ENCODE measurements at places on chromosomes 7 and 10.

GRCh38 chr7:38280707-38281106 lies 7.3 kb upstream of the TARP start:
- DNase-seq, result no peak

GRCh38 chr7:7327423-7327822 lies 145.1 kb downstream of the C1GALT1 start:
- DNase-seq, result no peak

DNA sequence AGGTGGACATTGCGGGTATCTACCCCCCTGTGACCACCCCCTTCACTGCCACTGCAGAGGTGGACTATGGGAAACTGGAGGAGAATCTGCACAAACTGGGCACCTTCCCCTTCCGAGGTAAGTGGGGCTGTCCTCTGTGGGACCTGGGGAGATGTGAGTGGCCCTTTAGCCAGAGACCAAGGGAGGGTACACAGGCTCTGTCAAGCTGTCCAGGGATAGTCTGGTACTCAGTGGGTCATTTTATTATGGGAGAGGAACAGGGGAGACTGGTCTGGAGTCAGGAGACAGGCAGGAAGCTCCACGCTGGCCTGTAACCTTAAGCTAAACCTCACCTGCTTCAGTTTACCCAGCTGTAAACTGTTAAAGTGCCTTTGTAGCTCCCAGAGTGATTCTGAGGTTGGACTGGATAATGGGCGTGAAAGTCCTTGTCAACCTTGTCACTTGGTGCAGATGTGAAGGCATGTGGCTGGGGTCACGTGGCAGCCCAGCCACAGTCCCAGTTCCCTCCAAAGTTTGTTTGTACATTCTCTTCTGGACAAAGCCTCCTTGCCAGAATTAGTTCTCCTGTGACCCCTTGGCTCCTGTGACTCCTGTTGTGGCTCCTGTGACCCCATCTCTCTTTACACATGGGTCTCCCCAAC lies 729 bp downstream of the HOGA1 start:
- no peak for DNase-seq

DNA sequence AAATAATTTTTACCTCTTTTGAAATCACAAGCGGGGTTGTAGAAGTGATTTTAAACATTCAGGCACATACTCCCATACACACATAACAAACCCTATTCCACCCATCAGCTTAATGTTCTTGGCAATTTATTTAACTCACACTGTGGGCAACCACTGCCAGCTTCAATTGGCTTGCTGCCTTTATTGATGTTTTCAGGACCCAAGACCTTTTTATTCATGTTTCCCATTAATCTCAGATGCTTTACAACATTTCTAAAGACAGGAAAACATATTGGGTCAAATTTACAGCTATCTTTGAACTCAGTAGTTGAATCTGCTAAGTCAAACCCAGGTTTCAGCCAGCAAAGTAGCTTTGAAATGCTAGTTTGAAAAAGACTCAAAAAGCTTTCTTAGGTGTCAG lies 72.9 kb upstream of the TEX47 start:
- no peak for DNase-seq

DNA sequence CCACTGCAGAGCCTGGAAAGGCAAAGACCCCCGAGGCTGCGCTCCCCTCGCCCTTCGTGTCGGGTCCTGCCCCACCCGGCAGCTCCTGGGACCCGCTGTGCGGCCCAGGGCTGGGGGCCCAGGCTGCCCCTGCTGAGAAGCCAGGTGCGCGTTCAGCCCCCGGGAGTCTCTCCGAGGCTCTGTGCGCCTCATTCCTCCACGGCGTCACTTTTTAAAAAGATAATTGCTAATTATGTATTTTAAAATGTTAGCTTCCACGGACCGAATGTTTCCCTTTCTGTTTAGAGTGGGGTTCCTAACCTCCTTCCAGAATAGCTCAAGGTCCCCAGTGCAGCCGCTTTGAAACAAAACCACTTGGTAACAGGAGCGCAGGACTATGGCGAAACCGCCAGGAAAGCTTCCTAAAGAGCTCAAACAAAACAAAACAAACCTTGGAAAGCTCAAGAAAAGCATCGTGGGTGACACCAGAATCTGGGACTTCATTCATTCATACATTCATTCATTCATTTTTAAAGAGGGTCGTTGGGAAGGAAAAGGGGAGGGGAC lies 45.6 kb downstream of the PDIA4 start:
- DNase-seq, result no peak
